ENCODE measurements at places on chromosomes 1 and 21. TPM values are rescaled to one million over a fixed set of nuclear protein-coding genes. Genes with fewer than 3 reads are reported as not detected.

SEC16B gene
- total RNA-seq, result 8.6 TPM

DIRAS3 gene
- total RNA-seq, result 3.4 TPM

LCE2C gene
- total RNA-seq, result not detected

ZNF644 gene
- total RNA-seq, result 17.1 TPM

GUCA2A gene
- not detected for total RNA-seq

SYTL1 gene
- 0.21 TPM for total RNA-seq

FAM3B gene
- not detected for total RNA-seq

GLIS1 gene
- total RNA-seq, result not detected

TRIM17 gene
- total RNA-seq, result not detected

BMP8A gene
- not detected for total RNA-seq

TNFRSF18 gene
- not detected for total RNA-seq

DNA sequence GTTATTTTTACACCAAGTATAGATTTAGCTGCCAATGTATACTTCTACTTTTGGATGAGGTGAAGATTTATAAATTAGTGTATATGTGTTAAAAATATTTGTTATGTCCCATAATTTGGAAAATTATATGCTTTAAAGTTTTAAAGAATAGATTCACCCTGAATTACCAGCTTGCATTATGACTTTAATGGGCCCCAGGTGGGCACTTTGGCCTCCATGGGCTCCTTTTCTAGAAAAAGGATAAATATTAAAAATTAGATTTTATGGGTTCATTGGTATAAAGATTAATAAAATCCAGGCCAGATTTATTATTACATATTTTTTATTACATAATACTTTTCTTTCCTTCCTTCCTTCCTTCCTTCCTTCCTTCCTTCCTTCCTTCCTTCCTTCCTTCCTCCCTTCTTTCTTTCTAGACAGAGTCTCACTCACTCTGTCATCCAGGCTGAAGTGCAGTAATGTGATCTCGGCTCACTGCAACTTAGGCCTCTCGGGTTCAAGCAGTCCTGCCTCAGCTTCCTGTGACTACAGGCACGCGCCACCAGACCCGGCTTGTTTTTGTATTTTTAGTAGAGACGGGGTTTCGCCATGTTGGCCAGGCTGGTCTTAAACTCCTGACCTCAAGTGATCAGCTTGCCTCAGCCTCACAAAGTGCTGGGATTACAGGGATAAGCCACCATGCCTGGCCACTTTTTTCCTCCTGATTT is 21.9 kb downstream of the KMO start:
- DNase-seq, result no peak

DNA sequence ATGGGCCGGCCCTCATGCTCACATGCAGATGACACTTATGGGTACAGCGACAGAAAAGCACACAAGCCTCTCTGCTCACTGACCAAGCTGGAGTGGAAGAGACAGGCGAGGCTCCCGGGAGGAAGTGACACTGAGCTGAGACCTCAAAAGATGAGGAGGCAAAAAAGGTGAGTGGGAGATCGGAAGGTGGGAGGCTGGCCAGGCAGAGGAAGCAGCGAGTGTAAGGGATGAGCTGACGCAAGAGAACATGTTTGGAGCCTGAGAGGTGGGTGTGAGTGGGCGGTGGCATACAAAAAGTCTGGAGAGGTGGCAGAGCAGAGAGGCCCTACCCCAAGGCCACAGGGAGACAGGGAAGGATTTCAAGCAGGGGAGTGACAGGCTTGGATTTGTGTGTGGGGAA is 18.2 kb upstream of the CDCP2 start:
- no peak for DNase-seq

DNA sequence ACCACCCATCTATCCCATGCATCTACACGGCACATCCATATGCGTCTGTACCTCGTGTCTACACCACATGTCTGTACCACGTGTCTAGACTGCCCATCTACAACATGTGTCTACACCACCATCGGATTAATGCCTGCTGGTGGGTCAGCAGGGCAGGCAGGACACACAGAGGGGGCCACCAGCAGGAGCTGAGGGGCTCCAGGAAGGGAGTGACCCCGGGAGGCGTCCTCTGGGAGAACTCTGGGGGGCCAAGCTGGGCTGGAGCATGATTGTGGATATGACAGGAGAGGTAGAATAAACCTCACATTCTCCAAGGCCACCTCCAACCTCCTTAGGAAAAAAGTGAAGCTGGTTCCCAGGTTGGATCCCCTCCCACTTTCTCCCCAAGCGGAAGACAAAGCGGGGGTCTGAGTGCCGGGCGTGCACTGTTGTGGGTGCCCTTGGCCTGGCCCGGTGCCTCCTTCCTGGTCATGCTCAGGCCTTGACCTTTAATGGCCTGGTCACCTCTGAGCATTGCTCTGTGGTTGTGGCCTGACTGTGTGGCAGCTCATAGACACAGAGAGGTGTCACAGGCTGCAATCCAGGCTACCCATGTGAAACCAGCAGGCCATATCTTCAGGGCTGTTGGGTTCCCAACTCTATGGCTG is 881 bp upstream of the ACTRT2 start:
- DNase-seq, result no peak

- DNase-seq, result no peak
Observed at GRCh38 chr1:3722846-3723245, 29.4 kb upstream of the CCDC27 start.

GRCh38 chr1:2212532-2213491 is 15.3 kb upstream of the SKI start:
- peak; percentile 98 for DNase-seq

- DNase-seq, result no peak
Observed at GRCh38 chr1:81340239-81340638, 460.5 kb upstream of the ADGRL2 start.

DNA sequence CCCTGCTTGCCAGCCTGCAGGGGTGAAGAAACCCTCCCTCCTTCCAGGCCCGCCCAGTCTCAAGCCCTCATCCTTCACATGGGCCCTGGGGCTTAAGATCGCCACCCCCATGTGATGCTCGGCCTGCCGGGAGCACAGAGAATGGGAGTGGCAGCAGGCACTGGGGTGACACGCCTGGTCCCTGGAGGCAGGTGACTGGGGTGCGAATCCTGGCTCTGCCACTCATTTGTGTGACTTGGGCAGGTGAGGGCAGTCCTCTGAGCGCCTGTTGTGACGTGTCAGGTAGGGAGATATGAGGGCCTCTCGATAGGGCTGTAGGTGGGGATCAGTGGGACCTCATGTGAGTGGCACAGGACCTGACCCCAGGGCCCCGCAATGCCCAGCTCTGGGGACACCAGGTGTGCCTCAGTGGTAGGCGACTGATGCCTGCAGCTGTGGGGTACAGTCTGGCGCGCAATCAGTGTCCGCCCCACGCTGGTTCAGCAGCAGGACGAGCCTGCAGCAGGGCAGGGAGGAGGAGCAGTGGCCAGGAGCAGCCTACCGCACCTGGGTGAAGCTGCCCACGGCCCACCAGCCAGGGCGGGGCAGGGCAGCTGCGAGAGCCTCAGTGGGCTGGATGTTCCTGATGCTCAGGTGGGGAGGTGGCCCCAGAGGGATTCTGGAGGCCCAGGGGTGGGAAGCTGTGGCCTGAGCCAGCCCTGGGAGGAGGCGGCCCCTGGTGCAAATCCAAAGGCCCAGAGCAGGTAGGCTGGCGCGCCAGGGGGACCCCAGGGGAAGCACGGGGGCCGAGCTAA is 6.2 kb downstream of the SH2D5 start:
- no peak for DNase-seq

GRCh38 chr1:165795894-165796293 is 27.2 kb upstream of the TMCO1 start:
- no peak for DNase-seq

GRCh38 chr1:163922743-163923201 is 601.0 kb downstream of the NUF2 start:
- no peak for DNase-seq

DNA sequence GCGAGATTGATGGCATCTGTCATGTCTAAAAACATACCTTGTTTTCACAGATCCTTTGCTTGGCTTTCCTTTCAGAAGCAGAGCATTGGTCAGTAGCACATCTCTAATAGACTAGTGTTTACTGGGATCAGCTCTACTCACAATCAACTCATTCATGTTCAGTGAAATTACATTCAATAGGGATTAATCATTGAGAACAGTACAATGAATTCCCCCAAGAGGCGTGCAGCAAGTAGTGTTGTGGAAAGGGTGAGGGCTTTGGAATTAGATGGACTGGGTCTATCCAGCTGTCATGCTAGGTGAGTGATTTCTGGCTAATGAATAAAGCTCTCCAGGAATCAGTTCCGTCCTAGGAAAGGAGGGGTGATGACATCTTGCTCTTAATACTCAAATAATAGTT is 155.2 kb upstream of the COA6 start:
- DNase-seq, result no peak

DNA sequence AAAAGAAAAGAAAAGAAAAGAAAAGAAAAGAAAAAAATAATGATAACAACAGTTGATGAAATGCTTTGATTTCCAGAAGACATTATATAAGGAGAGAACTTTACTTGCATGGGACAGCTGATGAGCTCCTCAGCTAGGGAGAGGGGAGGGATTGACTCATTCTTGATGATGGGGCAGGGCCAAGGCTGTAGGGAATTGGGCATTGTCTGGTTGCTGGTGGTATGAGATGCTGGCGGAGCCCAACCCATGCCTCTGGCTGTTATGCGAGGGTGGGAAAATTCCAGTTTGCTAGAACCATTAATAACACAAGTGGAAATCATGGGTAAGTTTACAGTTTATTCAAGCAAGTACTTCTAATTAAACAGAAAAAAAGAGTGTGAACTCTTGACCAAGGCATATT is 36.0 kb upstream of the KIF26B start:
- DNase-seq, result no peak

DNA sequence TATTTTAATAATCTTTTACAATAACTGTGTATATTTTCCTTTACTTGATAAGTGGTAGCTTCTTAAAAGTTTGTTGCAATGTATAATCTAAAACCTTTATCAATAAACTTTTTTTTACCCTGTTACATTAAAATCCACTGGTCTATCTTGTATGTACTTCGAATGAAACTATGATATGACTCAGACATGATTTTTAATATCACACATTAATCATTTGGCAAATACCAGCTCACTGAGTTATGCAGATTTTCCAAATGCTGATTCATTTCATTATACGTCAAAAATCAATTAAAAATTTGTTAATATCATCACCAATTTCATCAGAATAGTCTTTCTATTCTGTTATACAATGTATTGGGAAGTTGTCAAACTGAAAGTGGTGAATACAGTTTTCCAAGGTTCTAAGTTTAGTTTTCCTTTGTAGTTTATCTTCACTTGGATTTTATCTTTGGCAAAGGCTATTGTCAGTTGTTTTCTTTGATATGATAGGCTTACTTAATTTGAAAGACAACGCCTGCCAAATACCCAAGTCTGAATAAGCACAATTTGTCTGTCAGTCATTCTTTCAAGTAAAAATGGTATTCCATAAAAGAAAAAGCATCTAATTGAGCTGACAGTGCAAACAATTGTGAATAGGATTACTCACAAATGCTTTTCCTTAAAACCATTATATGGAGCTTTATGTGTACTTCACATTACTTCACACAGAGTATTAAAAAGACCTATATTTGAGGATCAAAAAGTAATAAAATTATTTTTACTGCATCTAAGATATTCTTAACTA is 127.0 kb downstream of the NME7 start:
- DNase-seq, result no peak

DNA sequence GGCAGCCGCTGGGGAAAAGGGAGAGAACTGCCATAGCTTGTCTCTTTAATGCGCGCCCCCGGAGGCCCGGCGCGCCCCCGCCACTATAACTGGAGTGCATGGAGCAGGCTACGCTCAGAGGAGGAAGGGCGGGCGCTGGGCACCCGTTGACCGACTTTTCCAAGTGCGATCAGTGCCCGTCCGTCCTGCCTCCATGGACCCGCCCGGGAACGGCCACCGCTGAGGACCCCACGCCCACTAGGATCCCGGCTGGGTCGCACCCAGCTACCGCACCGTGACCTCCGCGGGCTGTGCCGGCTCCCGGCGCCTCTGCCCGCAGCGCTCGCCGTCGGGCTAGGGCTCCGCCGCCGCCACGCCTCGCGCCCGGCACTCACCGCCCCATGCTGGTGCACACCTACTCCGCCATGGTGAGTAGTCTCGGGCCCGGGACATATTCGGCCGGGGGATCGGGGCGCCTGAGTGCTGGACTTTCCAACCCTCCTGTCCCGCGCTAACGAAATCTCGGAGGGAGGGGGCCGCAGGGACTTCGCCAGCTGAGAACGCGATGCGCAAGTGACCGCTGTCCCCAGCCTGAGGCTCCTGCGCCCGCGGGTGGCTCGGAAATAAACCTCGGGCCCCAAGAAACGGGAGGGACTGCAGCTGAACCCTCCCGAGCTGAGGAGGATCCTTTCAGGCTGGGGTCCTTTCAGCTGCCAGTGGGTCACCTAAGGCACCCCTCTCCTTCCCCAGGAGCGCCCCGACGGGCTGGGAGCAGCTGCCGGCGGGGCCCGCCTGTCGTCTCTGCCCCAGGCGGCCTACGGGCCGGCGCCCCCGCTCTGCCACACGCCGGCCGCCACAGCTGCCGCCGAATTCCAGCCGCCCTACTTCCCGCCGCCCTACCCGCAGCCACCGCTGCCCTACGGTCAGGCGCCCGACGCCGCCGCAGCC is at the start of gene TFAP2E:
Gene TFAP2E, plus strand, starts transcription at position 117 of the 927 bp plus-strand sequence. Its CDS starts 264 bp downstream, at position 381.
- peak; percentile 70 for DNase-seq

- no peak for DNase-seq
Observed at GRCh38 chr1:154398141-154398540, 7.0 kb upstream of the IL6R start.

- DNase-seq, result no peak
Observed at GRCh38 chr1:201436393-201436792, 14.9 kb upstream of the TNNI1 start.

- DNase-seq, result peak; percentile 64
Observed at GRCh38 chr1:68442822-68443556, 6.8 kb downstream of the RPE65 start.

DNA sequence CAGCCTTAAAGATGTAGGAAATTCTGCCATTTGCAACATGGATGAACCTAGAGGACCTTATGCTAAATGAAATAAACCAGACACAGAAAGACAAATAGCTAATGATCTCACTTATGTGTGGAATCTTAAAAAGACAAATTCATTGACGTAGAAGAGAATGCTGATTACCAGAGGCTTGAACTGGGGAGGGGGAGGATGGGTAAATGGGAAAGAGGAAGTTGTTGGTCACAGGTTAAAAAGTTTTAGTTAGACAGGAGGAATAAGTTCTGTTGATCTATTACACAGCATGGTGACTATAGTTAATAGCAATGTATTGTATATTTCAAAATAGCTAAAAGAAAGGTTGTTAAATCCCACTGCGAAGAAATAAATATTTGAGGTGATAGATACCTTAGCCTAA is 62.8 kb downstream of the PKN2 start:
- no peak for DNase-seq

DNA sequence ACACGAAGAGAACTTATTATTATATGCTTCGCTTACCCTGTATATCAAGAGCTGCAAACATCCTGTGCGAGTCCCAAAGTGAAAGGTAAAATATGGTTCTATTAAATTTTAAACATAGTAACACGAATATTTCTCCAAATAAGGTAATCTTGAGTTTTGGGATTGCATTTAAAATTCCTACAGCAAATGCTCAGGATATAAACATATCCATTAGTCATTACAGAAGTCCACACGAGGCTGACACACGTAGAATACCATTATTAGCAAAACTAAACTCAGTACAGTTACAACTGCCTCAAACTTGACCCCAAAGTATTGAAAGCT is 282 bp upstream of the LYPLAL1 start:
- no peak for DNase-seq

Data from ascending aorta (tissue), 2 donors.